ENCODE measurements at places on chromosomes 11 and 22.

DNA sequence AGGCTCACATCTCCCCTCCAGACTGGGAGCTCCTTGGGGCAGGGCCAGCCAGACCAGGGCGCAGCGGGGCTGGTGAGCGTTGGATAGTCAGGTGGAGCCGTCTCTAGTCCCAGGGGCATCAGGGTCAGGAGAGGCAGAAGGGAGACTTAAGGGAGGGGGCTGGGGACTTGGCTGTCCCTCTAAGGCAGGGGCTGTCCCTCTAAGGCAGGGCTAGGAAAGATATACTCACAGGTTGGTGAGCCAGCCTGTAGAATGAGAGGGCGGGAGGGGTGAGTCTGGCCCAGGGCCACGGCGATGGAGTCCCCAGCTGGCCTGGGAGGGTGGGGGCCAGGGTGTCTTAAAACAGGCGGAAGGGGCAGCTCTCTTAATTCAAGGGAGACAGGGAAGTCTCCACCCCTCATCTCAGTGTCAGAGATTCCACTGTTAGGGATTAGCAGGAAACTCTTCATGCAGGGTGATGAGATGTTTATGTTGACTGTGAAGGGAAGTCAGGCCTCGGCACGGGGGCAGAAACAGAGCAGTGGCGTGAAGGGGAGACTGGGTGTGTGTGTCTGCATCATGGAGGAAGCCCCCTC is 11.3 kb downstream of the P2RY2 start:
- no peak for DNase-seq

DNA sequence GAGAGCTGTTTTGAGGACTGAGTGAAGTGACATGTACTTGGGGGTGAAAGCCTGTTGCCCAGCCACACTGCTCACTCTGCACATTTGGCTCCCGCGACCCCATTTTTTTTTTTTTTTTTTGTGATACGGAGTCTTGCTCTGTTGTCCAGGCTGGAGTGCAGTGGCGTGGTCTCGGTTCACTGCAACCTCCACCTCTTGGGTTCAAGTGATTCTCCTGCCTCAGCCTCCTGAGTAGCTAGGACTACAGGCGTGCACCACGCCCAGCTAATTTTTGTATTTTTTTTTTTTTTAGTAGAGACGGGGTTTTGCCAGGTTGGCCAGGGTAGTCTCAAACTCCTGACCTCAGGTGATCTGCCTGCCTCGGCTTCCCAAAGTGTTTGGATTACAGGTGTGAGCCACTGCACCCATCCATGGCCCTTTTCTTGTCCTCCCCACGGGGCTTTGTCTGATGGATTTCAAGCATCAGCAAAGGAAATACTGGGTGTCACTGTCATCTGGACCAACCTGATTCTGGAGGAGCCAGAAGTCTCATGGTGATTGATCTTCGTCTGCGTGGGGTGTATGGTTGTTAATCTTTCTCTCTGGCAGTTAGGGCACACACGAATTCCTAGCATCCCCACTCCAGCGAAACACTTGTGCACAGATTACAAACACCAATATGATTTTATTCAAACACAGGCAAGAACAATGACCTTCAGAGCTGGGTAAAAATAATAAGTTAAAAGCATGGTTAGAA is 3.4 kb upstream of the UCP3 start:
- no peak for DNase-seq

- DNase-seq: no peak
These were observed 68.2 kb upstream of the EED start for GRCh38 chr11:86176165-86176884.

DNA sequence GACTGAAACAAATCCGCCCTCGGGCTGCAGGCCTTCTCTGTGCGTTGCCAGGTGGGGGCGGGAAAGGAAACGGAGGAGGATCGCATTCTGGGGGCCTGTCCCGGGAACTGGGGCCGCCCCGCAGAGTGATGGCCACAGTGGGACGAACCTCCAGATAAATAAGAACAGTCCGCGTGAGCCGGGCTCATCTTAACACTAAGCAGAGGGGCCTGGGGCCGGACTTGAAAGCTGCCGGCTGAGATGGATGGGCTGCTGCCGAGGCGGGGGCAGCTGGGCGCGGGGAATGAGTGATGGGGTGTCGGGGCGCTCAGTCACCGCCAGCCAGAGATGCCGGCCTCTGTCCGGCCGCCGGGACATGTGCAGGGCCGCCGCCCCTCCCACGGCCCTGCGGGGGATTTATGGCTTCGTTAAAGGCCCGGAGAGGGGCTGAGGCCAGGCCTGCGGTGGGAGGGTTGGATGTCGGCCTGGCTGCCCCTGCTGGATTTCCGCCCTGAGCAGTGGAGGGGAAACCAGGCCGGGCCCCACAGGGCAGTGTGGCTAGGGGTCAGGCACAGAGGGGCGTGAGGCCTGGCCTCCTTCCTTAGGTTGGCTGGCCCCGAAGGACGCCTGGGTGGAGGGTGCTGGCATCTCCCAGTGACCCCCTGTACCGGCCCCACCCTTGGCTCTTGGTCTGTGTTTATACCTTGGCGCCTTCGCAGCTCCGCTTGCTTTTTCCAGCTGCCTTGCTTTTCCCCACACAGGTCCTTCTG is 45.3 kb upstream of the CD82 start:
- no peak for DNase-seq

- DNase-seq: no peak
These were observed 32.7 kb downstream of the ARAP1 start for GRCh38 chr11:72719551-72719950.

GRCh38 chr11:70619591-70619990 is 221.3 kb downstream of the CTTN start:
- DNase-seq: no peak

GRCh38 chr11:121618516-121618915 is 165.7 kb upstream of the SORL1-AS1 start:
- DNase-seq: no peak

DNA sequence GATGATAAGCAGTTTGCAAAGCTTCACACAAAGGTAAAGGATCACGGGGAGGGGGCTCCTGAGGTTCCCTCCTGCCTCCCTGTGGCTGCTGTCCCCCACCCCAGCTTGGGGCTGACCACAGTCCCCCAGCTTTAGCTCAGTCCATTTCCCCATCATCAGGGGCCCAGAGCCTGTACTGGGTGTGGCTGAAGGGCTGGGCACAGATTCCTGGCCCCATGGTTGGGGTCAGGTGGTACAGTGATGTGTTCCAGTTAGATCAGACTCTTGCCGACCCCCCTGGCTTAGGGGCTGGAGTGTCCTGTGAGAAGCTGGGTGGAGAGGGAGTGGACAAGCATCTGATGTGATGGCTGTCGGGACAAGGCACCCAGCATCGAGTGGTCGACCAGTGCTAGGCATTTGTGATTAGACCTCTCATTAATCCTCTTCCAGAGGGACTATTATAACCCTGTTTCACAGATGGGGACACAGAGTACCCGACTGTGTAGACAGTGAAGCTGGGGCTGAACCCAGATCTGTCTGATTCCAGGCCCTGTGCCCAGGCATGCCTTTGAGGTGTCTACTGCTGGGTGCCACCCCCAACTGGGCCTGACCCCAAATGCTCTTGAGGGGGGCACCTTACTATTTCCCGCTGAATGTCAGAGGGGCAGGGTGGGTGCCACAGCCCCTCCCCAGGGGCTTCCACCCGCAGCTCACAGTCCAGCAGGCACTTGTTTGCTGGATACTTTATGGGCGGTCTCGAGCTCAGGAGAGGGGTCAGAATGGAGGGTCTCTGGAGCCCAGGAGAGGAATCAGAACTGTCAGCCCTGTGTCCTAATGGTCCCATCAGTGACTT is 4.3 kb downstream of the SHANK3 start:
- DNase-seq: no peak

DNA sequence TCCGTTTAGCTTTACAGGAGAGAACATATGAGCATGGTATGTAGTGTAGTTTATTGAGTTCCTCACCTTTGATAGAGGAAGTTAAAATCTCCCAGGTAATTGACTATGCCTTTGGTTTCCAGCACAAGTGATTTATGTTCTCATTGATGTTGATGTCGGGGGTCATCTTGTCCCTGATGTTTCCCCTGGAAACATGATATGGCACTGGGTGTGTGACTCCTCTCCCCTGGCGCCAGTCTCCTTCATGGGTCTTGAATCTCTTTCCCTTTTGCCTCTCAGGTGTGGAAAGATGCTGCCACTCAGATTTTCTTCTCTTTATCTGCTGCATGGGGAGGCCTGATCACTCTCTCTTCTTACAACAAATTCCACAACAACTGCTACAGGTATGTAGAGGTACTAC is 28.3 kb downstream of the SLC6A5 start:
- no peak for DNase-seq

DNA sequence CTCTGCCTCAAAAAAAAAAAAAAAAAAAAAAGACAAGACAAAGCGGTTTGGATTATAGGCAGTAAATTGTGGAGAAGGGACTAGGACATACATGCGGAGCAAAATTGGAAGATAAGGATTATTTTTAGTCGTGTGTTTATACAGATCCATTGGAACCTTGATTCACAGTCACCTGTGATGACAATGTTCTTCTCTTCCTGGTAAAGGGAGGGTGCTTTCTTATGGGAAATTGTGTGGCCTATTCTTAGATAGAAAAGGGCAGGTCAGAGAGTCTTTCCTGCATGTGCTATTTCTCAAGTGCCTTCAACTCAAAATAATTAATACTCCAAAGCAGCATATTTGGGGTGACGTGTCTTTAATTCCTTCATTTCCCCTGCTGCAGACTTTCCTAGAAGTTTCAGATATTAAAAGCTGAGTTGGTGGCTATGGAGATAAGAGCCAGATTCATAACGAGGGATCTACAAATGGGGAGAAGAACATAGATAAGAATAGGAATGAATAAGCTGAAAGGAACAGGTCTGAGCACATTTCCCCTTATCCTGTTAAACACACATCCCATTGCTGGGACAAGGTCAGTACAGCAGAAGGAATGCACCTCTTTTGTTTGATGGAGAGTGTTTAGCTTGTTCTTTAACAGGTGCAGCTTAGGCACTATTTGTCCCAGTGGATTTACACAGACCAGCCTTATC is 22.5 kb downstream of the GSTT2B start:
- no peak for DNase-seq

- DNase-seq: no peak
These were observed 19.8 kb downstream of the PTDSS2 start for GRCh38 chr11:469684-470560.

GRCh38 chr11:78274739-78275138 is 86.0 kb downstream of the USP35 start:
- no peak for DNase-seq

DNA sequence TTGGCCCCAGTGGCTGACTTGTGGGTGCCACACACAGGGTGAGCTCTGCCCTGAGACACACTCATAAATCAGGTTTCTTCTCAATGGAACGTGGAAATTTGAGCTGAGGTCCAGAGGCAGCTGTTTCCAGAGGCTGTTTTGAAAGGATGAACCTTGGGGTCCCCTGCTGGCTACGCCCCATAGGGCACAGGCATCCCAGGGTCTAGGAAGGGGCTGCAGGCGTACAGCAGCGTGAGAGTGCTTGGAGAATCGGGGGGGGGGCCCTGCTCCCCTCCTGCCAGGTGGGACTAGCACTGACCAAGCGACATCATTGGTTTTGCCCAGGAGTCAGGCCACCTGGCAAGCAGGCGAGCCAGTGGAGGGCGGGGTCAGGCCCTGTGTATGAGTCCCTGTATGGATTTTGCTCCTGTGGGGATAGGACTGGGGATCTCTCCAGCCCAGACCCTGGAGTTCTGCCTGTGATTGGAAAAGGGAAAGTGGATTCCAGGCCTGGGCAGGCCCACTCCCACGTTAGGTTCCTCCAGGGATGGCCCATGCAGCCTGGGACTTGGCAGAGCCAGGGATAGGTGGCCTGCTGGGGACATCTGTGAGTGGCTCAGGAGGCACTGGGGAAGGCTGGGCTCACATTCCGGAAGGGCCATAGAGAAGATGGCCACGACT is 61.0 kb downstream of the FBXO7 start:
- DNase-seq: no peak

- DNase-seq: no peak
These were observed 63.3 kb downstream of the LDLRAD3 start for GRCh38 chr11:36007127-36007655.

- no peak for DNase-seq
These were observed 24.9 kb upstream of the WNT11 start for GRCh38 chr11:76231121-76231738.

DNA sequence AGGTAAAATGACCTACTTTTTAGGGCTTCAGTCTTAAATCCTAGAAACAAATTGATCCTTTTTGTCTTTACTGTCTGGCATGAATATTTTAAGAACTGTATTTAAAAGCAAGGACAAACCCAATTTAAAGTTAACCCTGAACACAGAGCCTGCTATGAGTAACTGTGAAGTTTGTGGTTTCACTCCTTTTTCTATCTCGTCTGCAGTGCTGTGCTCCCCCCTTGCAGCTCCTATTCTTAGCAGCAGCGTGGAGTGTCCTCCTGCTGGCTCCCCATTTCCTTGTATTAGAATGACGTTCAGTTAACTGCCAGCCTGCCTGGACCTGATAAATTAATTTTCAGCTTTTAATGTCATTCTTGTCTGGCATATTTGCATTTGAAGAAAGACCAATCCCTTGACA is 40.0 kb upstream of the LRRC4C start:
- DNase-seq: no peak

DNA sequence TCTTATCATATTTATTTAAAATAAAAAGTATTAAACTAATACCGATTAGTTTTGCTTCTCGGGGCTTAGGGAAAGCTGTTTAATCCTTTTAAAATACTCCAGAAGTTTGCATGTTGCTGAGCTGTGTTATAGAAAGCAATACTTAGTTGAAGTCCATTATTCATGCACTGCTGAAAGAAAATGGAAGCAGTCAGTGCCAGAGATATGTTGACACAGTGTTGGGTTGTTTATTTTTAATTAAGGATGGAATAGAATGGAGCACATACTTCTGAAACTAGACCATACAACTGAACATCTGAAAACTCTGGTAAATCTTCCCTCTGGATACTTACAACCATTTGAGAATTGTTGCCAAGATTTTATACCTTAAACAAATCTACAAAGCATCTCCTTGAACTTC is 282.7 kb upstream of the CCDC179 start:
- DNase-seq: no peak

DNA sequence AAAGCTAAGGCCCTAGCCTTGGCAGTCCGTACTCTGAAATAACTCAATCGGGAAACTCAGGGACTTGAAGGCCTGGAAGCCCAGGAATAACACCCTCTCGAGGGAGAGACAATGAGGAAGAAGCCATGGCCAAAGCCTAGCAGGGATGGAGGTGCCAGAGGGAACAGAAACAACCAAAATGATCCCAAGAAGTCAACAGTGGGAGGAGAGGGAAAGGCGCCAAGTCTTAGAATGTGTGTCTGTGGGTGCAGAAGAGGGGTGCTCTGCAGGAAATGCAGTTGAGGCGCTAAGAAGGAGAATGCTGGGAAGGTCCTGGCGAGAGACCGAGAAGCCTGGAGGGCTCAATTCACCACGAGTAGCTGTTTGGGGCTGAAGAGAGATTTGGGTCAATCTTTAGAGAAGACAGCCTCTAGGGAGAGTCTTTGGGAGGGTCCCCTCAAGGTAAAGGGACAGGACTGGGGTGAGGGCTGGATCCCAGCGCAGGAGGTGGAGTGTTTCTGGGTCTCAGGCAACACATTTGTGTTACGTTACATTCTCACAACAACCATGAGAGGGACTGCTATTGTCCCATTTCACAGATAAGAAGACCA is 760 bp upstream of the MAPK8IP1 start:
- DNase-seq: no peak
